ENCODE measurements at places on chromosomes 4 and X.
A peak's percentile ranks its signal among the peaks of the same experiment; 100 is the strongest.

DNA sequence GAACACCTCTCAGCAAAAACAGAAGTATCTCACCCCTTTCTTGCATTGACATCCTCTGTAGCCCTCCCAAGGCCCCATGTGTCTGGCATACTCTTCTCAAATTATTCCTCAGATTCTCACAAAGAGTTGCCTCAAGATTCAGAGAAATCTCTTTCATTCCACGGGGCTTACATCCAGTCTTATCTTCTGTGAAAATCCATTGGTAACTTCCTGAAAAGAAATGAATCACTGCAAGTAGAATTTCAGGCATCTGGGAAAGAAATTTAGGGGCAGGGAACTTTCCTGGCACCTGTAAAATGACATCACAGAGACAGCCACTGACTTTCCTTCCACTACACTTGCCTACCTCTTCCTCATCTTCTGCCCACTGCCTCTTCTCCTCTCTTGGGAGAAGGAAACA, 182.5 kb upstream of the ARHGEF9 start:
- no peak for DNase-seq

- DNase-seq: no peak
Observed at GRCh38 chr4:42750091-42750490, 93.2 kb upstream of the ATP8A1 start.

DNA sequence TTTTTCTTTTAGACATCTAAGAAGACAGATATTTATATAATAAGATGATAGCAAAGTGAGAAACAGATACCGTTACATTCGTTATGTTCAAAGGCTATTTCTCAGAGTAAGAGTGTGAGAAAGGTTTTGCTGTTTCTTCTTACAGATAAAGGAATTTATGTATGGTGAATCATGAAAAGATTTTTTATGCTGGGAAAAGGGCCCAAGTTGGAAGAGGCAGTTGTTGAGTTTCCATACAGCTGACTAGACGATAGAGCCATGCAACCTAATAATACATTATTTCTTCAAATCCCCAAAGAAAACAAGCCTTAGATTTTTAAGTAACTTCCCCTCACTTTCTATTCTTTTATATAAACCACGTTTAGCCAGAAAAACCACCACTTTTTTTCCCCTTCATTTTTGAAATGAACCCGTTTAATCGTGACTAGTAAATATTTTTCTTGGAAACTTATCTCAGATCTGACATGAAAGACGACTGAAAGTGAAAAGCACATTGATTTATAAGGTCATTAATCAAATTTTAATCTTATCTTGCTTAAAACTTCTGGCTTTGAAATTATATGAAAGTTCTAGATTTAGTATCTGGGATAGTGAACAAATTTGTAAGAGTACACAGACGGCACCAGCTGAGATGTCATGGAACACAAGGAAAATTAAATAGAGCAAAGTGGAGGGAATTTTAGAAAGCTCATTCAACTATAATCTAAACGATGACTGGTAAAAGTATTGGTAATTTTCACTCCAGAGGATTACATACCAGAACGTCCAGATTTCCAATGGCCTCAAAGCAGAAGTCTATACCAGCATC, 10.9 kb downstream of the ADH6 start:
- DNase-seq: no peak

DNA sequence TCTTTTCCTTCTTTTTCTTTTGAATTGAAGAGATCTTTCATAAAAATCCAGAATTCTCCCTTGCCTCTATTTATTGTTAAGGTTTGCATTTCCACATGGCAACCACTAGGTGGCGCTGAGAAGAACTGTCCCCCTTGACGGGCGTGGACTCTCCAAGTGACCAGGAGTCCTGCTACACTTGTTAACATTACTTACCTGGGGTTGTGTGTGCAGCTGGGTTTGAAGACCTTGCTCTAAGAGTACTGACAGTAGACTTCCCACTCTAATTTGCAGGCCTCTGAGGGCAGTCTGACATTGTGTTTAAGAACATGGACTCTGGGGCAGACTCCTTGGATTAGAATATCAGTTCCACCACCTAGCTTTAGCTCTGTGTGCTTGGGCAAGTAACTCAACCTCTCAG, 52.8 kb downstream of the GPRIN3 start:
- DNase-seq: peak; percentile 41

DNA sequence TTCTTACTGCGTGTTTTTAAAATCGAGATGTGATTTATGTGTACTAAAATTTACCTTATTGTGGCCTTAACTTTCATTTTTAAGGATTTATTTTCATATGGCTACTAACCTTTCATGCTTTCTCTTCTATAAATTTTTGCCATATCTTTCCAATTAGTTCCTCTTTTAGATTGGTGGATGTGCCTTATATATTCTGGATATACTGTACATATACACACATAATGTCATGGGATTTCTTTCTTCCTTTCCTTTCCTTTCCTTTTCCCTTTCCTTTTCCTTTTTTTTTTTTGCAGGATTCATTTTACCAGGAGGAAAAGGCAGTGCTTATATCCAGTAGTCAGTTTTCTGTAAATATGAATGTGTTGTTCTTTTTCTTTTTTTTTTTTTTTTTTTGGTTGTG, 37.2 kb downstream of the FHIP1A start:
- DNase-seq: no peak

GRCh38 chr4:73721435-73721834, 18.9 kb upstream of the CXCL8 start:
- no peak for DNase-seq

GRCh38 chr4:178577933-178578332, 1135.7 kb upstream of the AGA start:
- no peak for DNase-seq

DNA sequence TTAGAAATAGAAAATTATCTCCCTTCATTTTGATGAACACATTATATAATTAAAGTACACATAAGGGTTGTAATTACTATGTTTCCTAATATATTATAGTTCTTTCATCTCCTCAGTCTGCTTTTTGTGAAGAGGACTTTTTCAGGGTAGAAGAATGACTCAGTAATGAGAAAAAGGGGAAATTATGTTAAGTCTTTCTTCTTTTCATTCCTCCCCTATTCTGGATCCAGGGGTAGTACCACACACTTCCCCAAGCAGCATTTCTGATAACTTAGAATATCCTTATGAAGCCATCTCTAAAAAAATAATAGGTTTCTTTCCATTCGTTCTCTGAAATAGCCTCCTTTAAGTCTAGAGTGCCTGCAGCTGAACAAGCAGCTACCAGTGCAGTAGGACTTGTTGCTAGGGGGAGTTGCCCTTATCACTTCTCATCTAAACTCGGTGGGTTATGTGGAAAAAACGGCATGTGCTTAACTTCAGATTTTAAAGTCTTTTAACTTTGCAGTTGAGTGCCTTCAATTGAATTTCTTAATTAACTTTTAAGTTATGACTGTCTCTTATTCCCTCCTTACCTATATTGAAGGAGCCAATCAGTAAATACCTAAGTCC, 184.8 kb downstream of the ARHGAP24 start:
- no peak for DNase-seq

DNA sequence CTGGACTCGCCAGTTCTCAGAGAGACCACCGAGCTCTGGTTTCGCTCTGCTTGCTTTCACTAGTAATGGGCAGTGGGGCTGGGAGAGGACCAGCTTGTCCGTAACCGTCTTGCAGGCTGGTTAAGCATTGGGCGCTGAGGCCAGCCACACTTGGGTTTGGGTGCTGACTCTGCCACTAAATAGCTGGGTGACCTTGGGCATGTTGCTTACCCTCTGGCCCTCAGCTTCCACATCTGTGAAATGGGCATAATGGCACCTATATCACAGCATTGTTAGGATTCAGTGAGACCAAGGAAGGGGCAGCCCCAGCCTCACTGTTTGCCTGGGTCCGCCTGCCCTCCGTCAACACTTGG, 43.5 kb downstream of the EVC start:
- DNase-seq: no peak

DNA sequence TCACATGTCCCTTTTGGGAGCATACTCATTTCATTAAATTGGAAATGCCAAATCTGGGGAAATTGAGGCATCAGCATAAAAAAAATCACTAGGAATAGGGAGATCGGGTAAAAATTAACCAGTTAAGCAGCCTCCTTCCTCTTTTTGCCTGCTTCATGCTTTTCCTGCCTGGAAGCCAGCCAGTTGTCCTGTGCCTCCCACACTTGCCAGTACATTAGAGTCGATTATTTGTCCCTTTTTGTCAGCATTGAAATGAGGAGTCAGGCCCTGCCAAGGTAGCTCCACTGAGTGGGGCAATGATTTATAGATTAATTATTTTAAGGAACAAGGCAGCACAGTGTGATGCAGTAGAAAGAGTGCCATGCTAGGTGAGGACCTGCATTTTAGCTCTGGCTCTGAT, 55.3 kb downstream of the SH2D1A start:
- DNase-seq: no peak

- no peak for DNase-seq
Observed at GRCh38 chr4:80008971-80009370, 64.1 kb downstream of the ANTXR2 start.

DNA sequence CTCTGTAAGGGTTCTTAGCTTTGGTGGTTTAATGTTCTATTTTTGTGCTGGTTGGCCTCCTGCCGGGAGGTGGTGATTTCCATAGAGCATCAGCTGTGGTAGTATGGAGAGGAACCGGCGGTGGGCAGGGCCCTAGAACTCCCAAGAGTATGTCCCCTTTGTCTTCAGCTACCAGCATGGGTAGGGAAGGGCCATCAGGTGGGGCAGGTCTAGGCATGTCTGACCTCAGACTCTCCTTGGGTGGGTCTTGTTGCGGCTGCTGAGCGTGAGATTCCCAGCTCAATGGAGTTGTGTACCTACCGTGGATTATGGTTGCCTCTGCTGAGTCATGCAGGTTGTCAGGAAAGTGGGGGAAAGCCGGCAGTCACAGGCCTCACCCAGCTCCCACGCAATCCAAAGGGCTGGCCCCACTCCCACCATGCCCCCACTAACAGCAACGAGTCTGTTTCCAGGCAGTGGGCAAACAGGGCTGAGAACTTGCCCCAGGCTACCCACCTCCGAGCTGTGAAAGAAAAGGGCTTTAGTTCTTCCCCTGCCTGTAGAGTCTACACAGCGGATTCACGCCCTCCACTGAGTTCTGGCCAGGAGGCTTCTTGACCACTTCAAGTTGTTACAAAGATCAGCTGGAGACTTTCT, 235.9 kb downstream of the RPA4 start:
- DNase-seq: no peak

DNA sequence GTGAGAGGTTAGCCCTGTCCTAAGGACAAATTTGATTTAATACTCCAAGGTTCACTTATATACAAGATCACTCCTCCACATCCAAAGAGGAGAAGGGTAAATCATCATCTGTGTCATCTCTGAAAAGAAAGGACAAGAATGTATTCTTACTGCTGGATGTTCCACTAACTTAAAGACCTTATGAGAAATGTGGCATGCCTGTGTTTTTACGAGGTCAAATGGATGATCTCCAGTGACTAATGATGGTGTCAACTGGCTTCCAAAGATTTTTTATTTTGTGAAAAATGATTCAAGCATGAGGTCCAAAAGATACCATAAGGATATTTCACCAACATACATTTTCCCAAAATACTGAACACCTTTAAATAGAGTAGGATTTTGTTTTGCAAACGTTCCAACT, 143.4 kb downstream of the PTCHD1 start:
- no peak for DNase-seq

- DNase-seq: no peak
Observed at GRCh38 chr4:22458098-22458497, 57.8 kb downstream of the ADGRA3 start.

GRCh38 chrX:71171110-71171801, 26.6 kb downstream of the NLGN3 start:
- DNase-seq: no peak

- no peak for DNase-seq
Observed at GRCh38 chr4:152164561-152164960, 371.3 kb downstream of the FBXW7 start.

DNA sequence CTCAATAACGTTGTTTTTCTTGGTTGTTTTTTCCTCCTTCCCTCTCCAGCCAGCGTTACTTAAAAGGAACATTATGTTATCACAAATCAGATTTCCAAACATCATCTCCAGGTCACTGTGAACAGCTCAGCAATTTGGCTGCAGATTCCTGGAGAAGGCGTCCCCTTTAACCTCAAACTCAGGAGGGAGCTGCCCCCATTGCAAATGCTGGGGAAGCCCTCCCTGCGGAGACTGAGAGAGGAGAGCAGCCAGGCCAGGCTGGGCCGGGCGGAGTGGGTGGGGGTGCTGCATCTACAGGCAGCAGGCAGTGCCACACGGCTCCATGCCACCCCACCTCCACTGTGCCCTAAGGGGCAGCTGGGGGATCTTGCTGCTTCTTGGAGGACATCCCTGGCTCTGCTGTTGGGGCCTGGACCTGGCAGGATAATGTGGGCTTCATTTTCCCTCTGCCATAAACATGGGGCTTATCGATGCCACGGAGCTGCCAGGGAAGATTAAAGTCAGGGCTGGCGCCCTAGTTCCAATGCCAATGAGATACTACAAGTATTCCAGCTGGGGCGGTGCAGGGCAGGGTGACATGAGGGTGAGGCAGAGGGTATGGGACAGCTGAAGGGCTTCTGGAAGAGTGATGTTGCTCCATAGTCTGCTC, 148.8 kb downstream of the PJA1 start:
- DNase-seq: no peak

DNA sequence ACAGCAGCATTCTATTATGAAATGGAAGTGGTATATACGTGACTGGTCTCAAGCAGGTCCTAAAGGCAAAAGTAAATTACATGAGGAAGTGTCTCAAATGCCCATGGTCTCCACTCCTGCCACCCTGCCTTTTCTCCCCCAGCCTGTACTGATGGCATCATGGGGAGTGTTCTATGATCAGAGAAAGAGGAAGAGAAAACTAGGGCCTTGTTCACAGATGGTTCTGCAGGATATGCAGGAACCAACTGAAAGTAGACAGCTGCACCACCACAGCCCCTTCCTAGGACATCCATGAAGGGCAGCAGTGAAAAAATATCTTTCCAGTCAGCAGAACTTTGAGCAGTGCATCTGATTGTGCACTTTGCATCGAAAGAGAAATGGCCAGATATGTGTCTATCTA, 901.5 kb downstream of the ARAP2 start:
- DNase-seq: no peak

- DNase-seq: no peak
Observed at GRCh38 chrX:7574325-7574724, 268.6 kb upstream of the VCX start.

DNA sequence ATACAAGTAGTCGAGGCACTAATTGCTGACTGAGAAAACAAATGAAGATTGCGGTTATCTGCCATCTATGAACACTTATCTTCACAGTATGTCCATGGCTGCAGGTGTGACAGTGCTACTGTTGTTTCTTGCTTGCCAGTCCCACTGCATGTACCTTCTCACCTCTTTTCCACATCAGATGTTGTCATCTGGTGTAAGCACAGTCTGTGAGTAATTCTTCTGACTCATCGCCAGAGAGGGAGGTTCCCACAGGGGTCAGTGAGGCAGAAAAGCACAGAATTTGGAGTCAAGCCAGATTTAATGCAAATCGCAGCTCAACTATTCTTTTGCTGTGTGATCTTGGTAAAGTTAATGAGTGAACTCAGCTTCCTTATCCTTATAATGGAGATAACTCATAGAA, 144.4 kb downstream of the GLRA2 start:
- peak; percentile 36 for DNase-seq
